Inflammatory macrophage (primary cell): ENCODE measurements at places on chromosomes 11 and 22.

DNA sequence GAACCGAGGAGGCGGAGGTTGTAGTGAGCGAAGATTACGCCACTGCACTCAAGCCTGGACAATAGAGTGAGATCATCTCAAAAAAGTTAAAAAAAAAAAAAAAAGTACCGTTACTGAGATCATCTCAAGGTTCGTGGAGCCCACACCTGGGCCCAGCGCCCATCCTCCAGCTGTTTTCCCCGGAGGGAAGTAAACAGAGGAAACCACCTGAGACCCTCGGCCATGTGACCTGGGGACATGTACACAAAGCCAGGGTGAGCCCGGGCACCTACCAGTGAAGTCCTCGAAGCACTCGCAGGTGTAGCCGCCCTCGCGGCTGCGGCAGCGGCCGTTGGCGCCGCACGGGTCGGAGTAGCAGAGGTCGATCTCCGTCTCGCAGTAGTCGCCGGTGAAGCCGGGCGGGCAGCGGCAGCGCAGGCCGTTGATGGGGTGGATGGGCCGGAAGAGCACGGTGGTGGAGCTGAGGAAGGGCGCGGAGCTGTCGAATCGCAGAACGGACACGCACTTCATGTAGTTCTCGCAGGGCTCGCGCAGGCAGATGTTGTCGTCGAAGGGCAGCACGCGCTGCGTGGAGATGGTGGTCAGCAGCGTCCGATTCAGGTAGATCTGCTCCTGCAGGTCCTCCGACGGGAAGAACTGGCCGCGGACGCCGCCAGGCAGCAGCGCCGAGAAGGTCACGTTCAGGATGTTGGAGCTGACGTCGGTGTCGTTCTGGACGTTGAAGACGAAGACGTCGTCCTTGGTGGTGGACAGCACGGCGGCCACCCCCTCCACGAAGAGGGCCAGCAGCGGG is 73.8 kb downstream of the CELSR1 start:
- no peak for DNase-seq

DNA sequence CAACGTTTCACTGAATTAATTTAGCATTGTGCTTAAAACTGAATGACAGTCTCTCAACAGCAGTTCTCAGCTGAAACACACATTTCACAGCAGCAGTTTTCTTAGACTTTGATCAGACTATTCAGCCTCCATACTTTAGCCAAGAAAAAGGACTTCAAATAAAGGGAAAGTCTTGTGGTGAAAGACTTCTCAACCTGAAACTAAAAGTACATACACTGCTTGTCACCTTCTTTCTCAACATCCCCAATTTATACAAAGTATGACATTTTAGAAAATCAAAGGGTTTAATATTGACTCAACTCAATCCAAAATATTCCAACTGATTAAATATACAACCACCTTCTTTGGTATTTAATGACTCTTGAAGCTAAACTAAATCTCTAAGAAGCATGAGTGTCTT is 419.0 kb downstream of the LRRC4C start:
- no peak for DNase-seq

- no peak for DNase-seq
Measured at GRCh38 chr11:28393348-28393747, 285.2 kb downstream of the METTL15 start.

DNA sequence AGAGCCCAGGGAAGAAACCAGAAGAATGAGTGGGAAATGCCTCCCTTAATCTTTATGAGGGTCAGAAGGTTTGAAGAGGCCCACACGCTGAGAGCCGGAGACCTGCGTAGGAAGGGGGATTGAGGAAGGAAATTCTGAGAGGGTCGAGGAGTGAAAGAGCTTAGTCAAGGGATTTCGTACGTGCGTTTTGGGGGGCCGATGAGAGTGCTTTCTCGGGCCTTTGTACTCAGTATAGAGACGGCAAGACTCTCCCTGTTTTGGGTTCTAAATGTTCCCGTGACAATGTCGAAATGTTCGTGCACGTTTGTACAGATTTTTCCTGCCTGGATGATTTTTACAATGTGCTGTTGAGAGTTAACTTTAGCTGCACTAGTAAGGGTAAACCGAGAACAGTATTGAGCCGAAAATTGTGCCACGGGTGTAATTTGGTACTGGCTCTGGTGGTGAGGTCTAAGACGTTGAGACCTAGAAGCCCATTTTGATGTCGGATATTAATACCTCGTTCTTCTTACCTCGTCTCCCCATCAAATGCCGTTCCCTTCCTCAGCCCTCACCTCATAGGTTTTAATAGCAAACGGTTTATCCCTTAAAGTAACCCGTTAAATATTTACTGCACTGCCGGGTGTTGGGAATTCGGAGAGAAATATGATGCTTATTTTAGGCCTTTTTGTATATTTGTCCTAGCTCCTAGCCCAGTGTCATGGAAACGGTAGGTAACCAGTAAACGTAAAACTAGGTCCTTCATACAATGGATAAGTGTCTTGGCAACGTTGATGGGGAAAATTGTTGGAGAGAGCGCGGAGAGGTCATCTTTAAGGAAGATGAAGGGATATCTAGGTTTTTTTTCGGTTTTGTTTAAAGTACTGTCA is 734 bp downstream of the C11orf58 start:
- peak; percentile 64 for DNase-seq

DNA sequence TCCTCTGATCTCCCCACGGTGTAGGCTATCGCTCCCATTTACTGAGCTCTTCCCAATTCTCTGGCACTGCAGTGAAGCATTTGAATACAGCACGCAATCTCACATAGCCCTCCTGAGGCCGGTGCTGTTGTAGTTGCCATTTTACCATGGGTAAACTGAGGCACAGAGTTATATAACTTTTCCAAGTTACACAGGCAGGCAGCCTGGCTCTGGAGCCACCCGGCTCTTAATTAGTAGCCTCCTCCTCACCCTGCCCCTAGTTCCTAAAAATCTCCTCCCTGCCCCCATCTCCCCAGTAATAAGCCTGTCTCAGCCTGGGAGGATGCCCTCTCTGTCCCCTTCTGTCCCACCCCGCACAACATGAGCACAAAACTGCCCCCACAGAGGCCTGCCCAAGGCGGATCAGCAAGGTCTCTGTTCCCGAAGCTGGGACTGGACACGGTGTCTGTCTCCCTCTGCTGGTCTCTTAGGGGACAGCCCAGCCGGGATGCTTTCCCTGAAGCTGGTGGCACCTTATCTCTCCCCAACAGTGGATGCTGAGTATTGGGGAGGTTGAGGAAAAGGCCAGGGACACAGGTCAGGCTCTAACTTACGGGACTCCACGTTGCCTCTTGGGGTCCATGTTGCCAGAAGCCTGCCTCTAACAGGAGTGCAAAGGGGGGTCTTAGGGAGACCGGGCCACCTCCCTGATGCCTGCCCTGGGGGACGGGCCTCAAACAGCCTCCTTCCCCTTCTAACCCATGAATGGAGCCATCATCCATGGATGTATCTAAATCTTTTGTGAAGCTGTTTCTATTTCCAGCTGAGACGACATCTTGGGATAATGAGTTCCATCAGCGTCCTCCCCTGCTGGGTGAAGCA is 9.1 kb upstream of the CLCF1 start:
- DNase-seq: peak; percentile 86
